Activated CD4-positive, alpha-beta T cell treated with anti-CD3 and anti-CD28 coated beads, Interleukin-2, amount 10 ng/mL, durations not matched to agents 7 days and 5 days (primary cell): ENCODE measurements at places on chromosomes 4 and X.
A peak's percentile ranks its signal among the peaks of the same experiment; 100 is the strongest.

- no peak for DNase-seq
Observed at GRCh38 chr4:101175896-101176676, 171.2 kb downstream of the PPP3CA start.

DNA sequence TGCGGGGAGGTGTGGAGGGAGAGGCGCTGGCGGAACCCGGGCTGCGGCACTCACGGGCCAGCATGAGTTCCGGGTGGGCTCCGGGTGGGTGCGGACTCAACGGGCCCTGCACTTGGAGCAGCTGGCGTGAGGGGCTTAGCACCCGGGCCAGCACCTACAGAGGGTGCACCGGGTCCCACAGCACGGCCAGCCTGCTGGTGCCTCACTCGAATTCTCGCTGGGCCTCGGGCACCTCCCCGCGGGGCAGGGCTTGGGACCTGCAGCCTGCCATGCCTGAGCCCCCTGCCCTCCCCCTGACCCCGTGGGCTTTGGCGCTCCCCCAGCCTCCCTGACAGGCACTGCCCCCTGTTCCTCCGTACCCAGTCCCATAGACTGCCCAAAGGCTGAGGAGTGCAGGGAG lies 10.8 kb upstream of the CAMK2D start:
- DNase-seq = no peak

DNA sequence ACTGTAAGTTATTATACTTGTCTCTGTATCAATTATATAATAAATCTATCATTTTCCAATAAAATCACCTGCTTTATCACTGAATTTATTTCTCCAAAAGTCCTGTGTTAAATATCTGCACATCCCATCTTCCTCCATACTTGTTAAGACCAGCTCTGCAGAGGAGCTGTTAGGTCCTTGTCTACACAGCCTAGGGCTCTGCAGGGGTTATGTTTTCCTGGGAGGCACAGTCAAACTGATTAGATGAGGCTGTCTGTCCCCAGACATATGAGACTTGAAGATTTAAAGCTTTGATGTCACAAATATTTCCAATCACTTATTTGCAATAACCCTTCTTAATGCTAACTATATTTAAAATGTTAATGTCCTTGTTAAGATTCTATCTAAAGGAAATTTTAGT lies 446.8 kb downstream of the TRAM1L1 start:
- DNase-seq = no peak

- DNase-seq = no peak
Observed at GRCh38 chr4:103150677-103151076, 47.5 kb downstream of the CENPE start.

DNA sequence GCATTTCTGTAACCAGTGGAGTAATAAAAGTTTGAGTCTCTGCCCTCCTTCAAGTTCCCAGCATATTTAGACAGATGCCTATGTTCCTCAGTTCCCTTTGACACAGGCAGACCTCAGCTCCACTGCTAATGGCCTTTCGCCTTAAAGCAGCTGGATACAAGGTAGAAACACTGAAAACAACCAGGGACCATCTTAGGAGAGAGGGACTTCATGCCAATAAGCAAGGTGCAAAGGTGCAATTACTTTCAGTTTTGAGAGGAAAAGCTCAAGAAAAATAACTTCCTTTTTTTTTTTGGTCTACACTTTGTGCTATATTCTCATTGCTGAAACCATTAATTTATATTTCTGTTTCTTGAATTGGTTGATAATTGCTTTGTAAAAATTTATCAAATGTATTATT lies 781.9 kb upstream of the GALNTL6 start:
- DNase-seq = no peak

GRCh38 chr4:124322234-124323065 lies 390.1 kb downstream of the ANKRD50 start:
- no peak for DNase-seq

DNA sequence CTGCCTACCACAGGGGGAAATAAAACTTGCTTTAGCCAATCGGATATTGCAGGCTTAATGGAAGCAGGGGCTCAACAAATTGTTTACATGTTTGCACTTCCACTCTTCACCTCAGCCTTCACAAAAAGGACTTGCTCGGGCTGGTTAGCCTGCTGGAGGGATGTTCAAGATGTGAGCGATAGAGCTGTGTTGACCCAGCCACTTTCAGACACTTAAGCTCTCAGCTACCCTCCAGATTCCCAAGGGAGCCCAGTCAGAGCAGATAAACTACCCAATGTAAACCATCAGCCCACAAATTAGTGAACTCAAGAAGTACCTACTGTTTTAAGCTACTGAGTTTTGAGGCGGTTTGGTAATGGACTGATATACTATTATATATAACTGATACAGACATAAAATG lies 508.4 kb upstream of the FTHL17 start:
- no peak for DNase-seq

DNA sequence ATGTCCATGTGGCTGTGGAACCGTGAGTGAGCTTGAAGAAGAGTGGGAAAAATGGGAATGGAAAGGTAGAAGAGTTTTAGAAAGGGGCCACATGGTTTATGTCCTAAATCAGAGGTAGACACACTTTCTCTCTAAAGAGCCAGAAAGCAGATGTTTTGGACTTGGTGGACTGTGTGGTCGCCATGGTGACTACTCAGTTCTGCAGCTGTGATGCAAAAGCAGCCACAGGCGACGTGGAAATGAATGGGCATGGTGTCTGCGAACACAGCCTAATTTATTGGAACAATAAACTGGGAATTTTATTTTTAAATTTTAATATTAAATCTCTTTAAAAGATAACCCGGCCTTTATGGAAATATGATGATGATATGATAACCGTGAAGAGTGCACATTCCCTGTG lies 386.0 kb upstream of the FAT1 start:
- DNase-seq = no peak

GRCh38 chrX:19070555-19070994 lies 51.7 kb downstream of the ADGRG2 start:
- DNase-seq = no peak

DNA sequence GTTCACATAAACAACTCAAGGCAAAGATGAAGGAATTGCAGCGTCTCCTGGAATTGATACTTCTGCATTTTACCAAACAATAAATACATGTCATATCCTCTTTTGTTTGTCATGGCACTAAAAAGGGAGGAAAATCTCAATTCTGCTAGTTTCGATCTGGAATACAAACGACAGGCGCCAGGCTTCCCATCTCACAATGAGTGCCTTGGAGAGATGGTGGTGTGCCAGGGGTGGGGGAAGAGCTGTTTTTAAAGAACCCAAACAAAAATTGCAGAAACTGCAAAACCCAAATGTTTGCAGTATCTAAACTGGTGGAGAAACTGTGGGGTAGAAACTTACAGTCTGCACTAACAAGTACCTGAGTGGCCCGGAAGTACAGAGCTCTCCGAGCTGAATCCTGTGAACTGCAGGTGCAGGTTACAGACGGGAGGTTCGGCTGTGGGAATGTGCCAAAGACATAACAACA lies 53.0 kb upstream of the KLF3 start:
- DNase-seq = no peak

DNA sequence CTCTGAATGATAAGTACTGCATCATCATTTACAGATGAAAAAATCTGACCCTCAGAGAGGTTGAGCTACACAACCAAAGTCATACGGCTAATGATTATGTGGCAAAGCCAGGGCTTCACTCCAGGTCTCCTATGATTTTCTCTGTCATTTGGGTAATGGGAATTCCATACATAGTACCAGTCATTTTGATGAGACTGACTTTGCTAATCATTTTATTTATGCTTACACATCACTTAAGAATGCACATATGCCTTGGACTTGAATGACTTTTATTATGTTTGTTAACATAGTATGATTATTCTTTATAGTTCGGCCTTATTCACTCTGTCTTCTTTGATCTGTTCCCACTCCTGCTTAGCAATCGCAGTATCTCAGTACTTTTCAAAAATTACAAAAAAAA lies 255.1 kb upstream of the GPRIN3 start:
- DNase-seq = no peak

DNA sequence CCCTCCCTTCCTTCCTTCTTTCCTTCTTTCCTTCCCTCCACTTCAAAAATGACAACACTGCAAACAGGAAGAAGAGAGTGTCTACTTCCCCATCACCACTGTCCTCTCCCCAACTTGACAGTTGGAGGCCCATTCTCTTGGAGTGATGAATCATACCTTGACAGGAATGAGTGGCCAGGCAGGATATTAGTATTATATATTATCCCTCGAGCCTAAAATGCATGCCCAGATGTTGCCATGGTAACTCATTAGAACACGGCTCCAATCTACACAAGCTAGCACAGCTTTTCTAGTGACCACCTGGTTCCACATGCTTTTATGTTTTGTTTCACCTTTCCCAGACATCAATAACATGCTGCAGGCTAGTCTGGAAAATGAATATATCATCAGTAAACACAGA lies 71.3 kb upstream of the LHFPL1 start:
- no peak for DNase-seq

GRCh38 chrX:16892504-16893362 lies 22.6 kb upstream of the RBBP7 start:
- DNase-seq = peak; percentile 60

DNA sequence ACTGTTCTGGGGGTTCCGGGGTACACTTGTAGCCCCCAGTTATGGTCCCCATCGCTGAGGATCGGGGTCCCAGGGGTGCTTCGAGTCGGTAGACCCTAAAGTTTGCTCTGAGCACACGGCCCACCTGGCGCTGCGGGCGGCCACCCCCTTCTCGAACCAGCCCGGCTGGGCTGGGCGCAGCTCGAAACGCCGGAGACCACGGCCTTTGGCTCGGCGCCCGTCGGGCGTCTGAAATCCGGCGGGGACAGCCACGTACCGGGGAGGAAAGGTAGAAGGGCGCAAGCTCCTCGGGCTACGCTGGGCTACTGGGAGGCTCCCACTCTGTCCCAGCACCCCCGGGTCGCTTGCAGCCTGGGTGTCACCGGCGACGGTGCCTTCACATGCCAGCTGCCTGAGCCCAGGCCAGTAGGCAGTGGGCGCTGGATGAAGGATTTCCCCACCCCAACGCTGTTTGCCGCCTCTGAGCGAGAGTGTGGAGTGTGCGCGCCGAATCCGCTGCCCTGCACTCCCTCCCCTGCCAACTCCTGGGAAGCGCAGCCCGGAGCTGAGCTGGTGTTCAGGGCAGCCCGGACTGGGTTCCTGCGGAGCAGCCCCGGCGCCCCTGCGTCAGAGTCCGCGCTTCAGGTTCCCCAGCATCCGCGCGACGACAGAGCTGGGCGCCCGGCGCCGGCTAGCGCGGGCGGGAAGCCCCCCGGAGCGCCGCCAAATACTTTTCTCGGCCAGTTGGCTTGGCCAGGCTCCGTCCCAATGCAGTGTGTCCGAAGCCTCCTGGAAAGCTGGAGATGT lies 637 bp downstream of the MAMLD1 start:
- DNase-seq = no peak

DNA sequence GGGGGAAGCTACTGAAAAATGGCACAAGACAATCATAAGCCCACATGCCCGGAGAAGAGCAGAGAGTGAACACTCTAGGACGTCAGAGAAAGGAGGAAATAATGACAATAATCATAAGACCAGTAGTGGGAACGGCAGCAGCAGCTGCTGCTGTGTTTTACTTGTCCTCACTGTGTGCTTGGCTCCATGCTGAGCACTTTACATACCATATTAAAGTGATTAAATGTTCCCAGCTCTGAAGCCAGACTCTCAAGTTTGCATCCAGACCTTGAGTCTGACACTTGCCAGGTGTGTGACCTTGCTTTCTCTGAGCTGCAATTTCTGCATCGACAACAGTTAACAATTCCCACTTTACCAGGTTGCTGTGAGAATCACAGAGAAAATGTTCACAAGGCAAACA lies 255.4 kb downstream of the SPANXN1 start:
- no peak for DNase-seq

- peak; percentile 9 for DNase-seq
Observed at GRCh38 chrX:154596290-154596929, 11.5 kb downstream of the CTAG1A start.
